ENCODE measurements at places on chromosomes 2 and 18.

GRCh38 chr2:234242459-234242836 is 191.9 kb downstream of the SPP2 start:
- DNase-seq, result no peak

DNA sequence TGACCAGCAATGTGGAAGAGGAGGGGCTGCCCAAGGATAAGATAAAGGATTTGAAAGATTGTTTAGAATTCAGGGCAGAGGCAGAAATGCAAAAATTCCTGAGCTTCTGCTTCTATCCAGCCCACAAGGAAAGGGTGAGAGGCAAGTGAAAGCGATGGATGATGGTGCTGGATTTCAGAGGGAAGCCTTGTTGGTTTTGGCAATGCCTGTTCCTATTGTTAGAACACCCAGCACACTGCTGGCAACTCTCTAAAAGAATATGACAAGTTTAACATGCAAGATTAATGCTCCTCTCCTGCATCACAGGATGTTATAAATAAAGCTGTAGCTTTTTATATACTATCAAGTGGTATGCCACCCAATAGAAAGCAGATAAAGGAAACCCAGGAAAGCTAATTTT is 92.6 kb downstream of the ZNF385B start:
- DNase-seq, result peak; percentile 11

- no peak for DNase-seq
Observed at GRCh38 chr2:232038251-232038880, 76.9 kb downstream of the DIS3L2 start.

- no peak for DNase-seq
Observed at GRCh38 chr2:85505551-85506238, 33.3 kb upstream of the MAT2A start.

DNA sequence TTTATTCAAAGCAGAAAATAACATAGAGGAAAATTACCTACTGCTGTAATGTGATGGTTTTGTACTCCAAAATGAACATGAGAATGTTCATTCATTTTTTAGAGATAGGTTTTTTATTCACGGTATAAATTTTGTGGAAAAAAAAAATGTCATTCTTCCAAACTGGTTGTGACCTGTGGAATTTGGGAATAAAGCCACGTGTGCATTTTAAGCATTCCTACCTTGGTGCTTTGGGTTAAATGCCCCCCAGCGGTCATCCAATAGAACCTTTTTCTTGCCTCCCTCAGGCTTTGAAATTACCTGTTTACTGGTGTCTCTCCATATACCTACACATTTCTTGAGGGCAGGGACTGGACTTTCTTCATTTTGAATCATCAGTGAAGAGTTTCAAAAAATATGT is 740.7 kb downstream of the DPP10 start:
- DNase-seq, result no peak

DNA sequence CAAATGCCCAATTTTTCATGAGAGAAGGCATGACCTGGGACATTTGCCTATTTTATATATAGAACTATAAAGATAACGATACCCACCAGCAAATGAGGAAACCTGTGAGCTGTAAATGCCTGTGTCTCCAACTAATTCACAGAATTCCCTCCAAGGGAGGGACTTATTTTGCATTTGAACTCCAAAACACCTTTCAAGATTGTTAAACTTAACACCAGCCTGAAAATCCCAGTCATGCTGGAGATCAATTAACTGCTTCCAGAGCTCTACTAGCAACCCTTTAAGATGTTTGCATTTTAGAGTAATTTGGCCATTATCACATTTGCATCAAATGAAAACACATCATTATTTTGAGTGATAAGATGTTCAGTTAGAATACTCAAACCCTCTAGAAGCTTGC is 68.1 kb upstream of the KLHL14 start:
- no peak for DNase-seq

- DNase-seq, result no peak
Observed at GRCh38 chr18:63897072-63897471, 9.6 kb downstream of the SERPINB2 start.

- DNase-seq, result no peak
Observed at GRCh38 chr18:48219810-48220499, 189.2 kb downstream of the ZBTB7C start.

DNA sequence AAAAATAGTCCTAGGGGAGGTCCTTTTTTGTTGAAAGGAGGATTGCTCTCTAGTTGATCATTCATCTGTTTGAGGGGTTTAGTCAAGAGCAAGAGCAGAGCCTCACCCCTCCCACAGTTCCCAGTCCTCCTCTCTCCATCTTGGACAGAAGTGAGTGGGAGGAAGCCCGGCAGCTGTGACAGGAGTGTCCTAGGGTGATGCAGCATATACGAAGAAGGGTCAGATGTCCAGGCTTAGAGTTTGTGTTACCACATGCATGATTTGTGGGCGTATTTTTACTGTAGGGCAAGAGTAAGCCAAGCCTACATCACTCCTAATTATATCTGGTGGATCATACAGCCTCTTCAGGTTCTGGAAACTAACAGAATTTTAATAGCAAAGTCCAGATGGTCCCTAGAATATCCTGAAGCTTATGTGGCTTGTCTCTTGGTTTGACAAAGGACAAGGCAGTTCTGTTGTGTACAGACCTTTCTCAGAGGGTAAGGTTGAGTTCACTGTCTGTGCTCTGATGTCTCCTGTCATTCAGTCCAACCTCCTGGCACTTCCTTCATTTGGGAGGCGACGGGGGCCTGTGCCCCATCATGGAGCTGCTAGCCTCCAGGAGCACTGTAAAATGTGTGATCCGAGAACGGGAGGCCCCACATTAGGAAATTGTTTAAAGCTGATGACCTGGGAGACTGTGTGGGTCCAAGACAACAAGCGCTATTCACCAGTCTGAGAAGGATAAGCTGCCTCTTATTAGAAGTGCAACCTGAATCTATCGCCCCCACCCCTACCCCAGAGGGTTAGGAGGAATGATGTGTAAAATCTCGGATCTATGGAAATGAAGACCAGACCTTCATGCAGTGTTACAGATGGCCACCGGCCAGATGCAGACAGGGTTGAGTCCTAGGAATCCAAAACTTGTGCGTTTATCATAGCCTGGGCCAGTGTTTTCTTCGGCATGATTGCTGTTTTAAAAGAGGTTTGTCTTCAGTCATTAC is 6.9 kb downstream of the CEP68 start:
- DNase-seq, result no peak

DNA sequence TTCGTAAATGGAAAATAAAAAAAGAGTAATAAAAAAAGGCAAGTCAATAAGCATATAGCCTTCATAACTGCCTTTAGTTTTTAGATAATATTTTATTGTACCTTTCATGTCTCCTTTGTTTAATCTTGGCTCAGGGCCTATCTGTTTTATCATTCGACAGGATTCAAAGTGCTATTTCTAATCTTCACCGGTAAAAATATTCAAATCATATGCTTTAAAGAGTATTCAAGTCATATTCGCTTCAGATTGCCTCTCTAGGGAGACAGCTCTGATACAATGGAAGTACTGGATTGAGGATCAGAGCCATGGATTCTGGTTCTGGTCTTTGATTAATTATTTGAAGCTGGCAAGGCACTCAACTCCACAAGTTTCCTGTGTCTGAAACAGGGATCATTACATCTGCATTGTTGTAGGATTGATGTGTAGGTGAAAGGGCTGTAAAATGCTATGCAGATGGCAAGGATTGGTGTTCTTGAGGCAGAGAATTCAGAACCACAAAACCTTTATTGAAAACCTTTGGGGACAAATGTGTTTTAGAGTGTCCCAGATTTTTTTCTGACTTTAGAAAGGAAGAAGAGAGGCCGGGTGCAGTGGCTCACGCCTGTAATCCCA is 84.3 kb upstream of the RAPH1 start:
- DNase-seq, result no peak

GRCh38 chr2:16071865-16072637 is 131.7 kb downstream of the MYCN start:
- no peak for DNase-seq

- no peak for DNase-seq
Observed at GRCh38 chr2:85143463-85144082, 10.4 kb downstream of the TCF7L1 start.

DNA sequence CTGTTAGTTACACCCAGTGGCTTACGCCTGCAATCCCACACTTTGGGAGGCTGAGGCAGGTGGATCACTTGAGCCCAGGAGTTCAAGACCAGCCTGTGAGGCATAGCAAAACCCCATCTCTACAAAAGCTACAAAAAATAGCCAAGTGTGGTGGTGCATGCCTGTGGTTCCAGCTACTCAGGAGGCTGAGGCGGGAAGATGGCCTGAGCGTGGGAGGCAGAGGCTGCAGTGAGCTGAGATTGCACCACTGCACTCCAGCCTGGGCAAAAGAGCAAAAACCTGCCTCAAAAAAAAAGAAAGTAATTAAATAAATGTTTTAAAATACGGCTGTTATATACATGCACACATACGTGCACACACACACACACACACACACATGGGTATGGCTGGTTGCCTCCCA is 194.8 kb downstream of the HDAC4 start:
- DNase-seq, result no peak

- DNase-seq, result no peak
Observed at GRCh38 chr2:45872211-45872610, 220.7 kb downstream of the PRKCE start.

DNA sequence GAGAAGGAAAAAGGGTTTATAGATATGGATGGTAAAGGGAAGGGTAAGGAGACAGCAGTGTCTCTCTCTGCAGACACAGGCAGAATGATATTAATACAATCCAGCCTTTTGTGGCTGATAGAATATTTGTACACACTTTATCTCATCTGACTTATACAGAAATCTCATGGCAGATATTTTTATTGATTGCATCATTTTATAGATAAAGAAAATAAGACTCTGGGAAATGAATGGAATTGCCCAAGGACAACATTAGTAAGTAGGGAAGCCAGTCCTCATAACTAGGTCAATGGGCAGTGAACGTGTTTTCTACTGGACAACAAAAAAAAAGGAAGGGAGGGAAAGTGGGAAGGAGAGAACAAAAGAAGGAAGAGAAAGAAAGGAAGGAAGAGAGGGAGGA is 236.4 kb upstream of the EPHA4 start:
- DNase-seq, result no peak

DNA sequence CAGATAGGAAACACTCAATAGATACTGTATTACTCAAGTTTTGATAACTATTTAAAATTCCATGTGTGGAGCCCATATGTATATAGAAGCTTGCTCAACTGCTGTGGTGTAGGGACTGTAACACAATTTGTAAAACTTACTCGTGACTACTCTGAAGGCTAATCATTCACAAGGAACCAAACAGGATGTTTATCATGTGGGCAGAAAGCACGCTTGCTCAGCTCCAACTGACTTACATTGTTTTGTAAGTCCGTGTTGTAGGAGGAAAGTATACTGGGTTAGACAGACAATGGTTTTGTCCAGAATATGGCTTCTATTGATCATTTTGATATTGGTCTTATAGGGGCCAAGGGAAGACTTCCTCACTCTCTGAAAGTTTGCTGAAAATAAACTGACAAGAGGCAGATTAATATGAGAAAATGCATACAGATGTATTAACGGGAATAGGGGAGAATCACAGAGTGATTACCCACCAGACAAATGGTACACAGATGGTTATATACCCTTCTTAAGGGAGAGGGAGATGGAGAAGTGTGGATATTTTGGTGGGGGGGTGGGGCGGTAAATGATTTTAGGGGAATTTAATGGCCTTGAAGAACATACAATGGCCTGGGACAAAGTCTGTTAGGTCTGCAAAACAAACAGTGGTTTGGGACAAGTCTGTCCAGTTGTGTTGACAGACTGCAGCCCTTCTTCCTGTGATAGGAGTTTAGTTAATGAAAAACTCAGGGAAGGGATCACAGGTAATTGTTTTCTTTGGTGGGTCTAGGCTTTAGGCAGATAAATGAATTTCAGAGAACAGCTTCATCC is 259.3 kb upstream of the SP5 start:
- DNase-seq, result no peak

GRCh38 chr2:239226677-239227581 is 173.9 kb downstream of the HDAC4 start:
- no peak for DNase-seq

DNA sequence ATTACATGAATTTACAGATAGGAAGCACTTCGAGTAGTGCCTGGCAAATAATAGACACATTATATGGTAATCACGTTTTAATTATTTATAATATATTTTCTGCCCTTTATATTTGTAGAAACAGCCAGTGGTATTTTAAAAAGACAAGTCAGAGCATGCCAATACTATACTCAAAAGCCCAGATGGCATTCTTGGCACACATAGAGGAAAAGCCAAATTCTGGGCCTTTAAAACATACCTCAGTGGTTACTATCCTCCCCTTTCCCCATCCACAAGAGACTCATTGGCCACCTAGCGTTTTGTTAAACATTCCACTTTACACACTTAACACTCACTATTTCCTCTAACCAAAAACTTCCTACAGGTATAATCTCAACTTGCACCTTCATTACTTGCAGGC is 63.3 kb upstream of the ZNF804A start:
- no peak for DNase-seq

- DNase-seq, result no peak
Observed at GRCh38 chr2:202671317-202672035, 36.7 kb downstream of the FAM117B start.

GRCh38 chr2:232336981-232337720 is 41.4 kb upstream of the ALPP start:
- no peak for DNase-seq

DNA sequence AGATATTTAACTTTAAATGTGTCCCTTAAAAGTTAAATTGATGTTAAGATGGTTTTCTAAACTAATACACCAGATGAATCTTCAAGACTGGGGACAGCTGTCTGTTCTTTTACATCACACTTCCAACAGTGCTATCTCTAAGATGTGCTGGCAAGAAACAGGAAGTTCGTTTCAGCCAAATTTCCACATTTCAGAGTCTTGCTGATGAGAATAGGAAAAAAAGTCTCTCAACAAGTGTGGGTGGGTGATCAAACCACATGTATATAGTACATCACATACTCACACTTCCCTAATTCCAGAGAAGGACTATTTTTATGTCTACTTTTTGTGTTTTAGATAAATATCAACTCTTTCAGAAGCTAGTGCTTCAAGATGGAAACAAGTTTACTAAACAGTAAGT is 1712.8 kb upstream of the TMEFF2 start:
- no peak for DNase-seq

DNA sequence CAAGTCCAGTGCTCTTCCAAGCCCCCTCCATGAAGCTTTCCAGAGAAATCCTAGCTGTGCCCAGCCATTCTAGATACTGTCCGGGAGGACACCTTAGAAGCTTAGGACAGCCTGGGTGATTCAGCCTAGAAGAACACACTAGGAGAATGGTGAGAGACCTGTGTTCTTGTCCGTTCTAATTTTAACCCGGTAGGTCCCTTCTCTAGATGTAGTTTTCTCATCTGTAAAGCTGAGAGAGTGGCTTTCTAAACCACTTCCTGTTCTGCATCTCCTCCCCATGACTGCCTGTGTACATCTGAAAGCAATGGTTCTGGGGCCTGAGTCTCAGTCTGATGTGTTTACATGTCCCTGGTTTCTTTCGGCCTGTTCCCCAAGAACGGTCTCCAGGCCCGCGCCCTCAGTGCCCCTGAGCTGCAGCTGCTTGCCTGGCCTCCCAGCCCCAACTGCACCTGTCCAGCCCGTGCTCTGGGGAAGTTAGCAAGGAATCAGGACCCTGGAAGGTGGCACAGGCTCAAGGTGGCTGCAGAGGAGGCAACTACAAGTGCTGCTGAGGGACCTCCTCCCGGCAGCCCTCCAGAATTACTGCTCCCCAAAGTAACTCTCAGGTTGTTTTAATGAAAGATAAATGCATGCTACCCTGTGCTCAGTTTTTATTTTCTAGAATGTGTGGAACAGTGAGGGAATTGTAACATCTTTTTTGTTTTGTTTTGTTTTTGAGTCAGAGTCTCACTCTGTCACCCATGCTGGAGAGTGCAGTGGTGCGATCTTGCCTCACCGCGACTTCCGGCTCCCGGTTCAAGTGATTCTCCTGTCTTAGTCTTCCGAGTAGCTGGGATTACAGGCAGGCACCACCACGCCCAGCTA is 105.9 kb downstream of the LBH start:
- no peak for DNase-seq
